ENCODE measurements at places on chromosomes 3 and 15.

DNA sequence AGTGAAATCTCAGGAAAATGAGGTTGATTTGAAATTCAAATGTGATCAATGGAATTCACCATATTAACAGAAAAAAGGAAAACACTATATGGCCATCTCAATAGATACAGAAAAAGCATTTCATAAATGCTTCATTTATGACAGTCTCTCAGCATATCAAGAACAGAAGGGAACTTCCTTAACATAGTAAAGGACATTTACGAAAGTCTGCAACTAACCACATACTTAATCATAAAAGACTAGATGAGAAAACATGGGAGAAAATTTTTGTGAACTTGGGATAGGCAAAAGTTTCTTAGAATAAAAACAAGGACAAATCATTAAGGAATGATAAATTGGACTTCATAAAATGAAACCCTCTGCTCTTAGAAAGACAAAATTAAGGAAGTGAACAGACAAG, 24.7 kb upstream of the TIPARP start:
- DNase-seq = no peak

DNA sequence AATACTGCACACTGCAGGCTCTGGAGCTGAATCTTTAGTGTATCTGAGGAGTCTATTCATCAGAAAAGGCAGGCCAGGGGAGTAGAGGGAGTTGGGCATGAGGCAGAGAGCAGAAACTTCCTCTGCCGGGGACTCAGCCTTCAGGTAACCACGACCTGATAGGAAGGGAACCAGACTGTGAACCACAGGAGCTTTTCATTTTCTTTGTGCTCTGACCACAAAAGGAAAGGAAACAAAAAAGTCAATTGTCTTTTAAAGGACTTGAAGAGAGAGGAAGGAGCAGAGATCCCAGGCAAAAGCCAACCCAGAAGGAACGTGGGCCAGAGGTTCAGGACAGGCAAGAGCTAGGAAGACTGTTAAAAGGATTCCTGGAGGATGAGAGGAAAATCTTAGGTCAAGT, 573.3 kb downstream of the EPHB1 start:
- no peak for DNase-seq

DNA sequence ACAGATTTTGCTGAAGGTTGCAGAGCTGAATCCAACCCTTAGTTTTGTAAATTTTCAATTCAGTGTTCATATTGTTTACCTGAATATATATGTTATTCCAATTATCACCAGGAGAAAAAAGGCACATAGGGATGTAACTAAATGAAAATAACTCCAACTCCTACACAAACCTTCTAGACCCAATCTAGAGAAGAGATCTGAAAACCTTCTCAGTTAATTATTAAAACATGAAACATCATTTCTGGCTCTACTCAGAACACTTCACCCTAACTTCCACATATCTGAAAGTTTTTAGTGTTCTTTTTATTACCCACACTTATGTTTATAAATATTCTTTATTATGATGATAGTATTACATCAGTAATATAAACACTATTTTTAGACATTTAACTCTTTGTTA, 76.6 kb downstream of the LRRFIP2 start:
- DNase-seq = no peak

GRCh38 chr3:105984837-105985236, 116.0 kb upstream of the CBLB start:
- DNase-seq = no peak

DNA sequence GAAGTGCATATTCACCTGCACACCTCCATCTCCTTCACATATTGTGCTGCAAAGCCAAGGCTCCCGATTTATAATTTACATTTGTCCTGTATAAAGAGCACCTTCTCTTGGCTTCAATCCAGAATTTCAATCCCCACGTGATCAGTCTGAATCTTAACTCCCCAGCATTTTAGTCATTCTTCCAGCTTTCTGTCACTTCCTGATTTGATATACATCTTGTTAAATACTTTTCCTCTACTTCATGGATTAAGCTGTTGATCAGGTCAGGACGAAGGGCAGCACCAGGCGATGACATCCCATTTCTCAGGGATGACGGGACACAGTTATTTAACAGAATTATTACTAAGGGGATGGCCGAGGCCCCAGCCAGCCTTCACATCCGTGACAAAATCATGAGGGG, 212.5 kb downstream of the EPHB1 start:
- no peak for DNase-seq

GRCh38 chr15:77130315-77130930, 59.5 kb upstream of the TSPAN3 start:
- DNase-seq = no peak

DNA sequence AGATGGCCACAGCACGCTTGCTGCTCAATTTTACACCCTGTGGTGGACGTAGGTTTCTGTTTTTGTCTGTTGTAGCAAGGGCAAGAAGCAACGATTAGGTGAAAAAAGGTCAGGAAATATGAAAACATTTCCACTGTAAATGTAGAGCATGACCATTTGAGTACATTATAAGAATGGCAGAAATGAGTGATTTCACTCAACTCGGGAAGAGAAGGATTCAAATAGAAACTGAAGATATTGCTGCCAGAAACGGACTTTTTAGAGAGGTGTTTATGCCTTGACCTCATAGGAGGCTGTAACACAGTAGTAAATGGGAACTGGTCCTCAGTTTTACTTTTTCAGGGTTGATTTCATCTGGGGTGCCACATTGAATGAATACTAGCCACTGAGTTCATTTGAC, 33.1 kb upstream of the GASK1A start:
- DNase-seq = no peak

GRCh38 chr3:108461661-108462111, 48.7 kb downstream of the MYH15 start:
- no peak for DNase-seq

DNA sequence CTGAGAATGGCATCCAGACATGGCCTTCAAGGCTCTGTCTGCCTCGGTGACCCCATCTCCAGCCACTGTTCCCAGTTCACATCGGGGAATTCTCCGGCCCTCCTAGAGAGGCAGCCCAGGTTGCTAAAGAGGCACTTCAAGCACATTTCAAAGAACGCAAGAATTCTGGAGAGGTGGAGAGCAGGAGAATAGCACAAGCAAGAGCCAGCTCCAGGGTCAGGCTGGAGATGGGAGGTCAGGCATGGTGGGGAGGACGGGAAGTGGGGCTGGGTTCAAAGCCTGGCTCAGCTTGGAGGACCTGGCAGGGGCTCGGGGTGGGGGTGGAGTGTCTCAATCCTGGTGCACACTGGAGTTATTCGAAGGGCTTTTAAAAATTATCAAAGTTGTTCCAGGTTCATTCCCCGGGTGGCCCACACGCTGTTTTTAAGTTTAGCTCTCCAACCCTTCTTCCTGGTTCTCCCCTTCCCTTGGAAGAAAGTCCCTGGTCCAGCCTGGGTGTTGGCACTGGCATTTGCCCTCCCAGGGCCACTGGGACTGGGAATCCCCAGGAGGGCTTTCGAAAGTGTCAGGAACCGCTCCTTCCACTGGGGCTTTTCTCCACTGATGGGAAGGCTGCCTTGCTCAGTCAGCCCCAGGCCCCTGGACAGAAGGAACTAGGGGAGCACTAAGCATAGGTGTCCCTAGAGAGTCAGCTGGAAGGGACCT, 35.8 kb downstream of the ZNF710 start:
- DNase-seq = no peak
